ENCODE measurements at places on chromosomes 11 and 22.

GRCh38 chr11:118908901-118909618 lies 16.7 kb downstream of the BCL9L start:
- no peak for DNase-seq

DNA sequence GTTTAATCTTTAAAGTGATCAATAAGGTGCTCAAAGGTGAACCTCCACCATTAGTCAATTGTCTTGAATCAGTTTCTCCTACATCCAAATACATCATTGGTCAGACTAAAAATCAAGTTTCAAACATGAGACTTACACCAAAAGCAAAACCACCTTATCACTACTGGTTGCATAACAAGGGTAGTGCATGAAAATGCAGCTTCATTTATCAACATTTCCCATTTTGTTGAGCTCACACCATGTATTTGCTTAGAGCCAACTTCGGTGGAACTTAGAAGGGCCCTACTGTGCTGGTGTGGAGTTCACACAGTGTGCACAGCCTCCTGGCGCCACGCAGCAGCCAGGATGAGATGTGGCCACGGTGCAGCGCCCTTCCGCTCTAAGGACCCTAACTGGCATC lies 23.1 kb upstream of the PHLDA2 start:
- no peak for DNase-seq

- no peak for DNase-seq
Observed at GRCh38 chr11:64566042-64566914, 24.7 kb upstream of the SLC22A12 start.

GRCh38 chr11:20289732-20290131 lies 73.8 kb upstream of the HTATIP2 start:
- no peak for DNase-seq

DNA sequence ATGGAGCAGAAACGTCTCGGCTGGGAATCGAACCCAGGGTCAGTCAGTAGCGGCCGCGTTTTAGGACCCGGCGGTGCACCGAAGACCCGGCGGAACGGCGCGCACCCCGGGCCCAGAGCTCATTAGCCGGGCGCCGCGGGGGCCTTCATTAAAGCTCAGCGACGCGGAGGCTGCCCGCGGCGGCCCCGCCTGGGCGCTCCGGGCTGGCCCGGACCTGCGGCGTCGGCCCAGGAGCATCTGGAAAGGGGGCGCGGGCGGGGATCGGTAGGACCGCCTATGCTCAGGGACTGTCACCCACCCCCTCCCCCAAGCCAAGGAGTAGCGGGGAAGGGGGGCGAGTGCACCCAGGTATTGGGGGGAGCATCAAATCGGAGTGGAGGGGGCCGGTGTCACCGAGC lies 52.2 kb downstream of the CYTH4 start:
- no peak for DNase-seq

DNA sequence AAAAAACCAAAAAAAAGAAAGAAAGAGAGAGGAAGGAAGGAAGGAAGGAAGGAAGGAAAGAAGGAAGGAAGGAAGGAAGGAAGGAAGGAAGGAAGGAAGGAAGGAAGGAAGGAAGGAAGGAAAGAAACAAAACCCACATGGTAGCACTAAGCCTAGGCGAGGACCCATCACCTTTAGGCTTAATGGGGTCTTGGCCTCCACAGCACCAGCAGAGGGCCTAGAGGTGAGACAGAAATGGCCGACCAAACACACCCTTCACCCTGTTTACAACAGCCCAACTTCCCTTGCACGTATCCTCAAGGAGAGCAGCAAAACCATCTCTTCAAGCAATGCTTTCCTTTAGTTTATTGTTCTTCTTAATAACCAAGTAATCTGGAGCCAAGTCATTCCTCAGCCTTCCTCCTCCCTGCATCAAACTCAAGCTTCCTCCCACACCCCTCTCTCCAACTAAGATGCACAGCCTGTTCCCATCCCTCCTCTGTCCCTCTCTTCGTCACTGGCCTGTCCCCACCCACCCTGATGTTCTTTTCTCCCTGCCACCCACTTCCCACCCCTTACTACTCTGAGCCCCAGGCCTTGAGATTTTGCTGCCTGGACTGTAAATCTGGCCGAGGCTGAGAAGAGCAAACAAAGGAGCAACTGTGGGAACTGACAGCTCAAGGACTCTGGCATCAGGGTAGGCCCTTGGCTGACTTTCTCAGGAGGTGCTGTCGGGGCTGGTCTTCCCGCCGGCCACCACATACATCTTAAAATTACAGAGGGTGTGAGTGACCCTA lies 26.0 kb downstream of the POU2AF1 start:
- DNase-seq: no peak

GRCh38 chr11:86999859-87000753 lies 37.6 kb upstream of the TMEM135 start:
- no peak for DNase-seq

- no peak for DNase-seq
Observed at GRCh38 chr11:27933992-27934829, 173.7 kb downstream of the KIF18A start.

GRCh38 chr11:10288881-10289764 lies 4.9 kb downstream of the SBF2 start:
- DNase-seq: no peak

DNA sequence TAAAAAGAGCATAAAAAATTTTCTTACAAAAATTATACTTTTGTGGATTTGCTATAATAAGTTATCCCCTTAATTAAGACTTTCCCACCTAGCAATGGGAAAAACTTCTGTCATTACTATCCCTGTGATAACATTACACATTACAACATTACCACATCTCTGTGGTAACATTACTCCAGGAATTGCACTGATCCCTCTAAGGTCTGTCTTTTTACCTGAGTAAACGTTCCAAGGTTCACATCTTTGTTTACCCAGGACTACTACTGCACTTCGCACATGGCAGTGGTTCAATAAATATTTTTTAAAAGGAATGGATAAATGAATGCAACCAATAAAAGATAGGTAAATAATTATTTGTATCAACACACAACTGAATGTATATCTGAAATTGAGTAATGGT lies 92.4 kb upstream of the NOX4 start:
- no peak for DNase-seq

DNA sequence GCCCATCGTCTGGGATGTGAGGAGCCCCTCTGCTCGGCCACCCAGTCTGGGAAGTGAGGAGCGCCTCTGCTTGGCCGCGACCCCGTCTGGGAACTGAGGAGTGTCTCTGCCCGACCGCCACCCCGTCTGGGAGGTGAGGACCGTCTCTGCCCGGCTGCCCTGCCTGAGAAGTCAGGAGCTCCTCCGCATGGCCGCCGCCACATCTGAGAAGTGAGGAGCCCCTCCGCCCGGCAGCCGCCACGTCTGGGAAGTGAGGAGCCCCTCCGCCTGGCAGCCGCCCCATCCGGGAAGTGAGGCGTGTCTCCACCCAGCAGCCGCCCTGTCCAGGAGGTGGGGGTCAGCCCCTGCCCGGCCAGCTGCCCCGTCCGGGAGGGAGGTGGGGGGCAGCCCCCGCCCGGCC lies 5.8 kb upstream of the OR5M8 start:
- DNase-seq: no peak

DNA sequence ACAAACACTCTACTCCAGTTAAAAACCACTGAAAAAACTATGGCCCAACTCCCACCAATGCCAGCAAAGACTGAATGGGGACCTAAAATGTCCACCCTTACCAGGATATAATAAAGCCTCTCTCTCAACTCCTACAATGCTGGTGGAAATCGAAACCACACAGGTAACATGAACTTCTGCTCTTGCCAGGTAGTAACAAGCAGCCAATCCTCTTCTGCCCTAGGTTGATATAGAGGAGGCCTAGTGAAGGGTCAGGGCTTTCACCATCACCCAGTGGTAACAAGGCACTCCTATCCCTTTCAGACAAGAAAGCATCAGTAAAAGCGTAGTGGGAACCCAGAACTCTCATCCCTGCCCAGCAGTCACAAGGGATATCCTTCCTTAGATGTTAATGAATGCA lies 22.6 kb downstream of the DCUN1D5 start:
- DNase-seq: no peak

GRCh38 chr11:6646576-6646917 lies 9.1 kb downstream of the DCHS1 start:
- no peak for DNase-seq

DNA sequence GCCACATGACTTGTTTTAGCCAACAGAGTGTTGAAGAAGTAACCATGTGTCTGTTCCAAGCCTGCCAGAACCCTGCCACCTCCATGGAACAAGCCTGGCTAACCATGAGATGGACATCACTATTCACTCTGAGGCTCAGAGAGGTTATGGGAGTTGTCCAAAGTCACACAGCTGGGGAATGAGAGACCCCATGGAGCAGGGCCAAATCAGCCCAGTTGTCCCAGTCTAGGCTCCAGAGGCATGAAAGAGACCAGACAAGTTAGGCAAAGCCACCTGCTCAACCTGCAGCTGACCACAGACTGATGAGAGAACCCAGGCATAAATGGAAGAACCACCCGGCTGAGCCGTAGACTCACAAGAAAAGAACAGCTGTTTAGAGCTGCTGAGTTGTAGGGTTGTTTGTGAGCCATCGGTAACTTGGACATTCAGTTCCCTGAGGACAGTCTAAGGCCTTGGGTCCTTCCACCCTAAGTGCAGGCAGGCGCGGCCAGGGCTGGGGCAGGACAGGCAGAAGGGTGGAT lies 74.7 kb upstream of the PHF21B start:
- DNase-seq: no peak

DNA sequence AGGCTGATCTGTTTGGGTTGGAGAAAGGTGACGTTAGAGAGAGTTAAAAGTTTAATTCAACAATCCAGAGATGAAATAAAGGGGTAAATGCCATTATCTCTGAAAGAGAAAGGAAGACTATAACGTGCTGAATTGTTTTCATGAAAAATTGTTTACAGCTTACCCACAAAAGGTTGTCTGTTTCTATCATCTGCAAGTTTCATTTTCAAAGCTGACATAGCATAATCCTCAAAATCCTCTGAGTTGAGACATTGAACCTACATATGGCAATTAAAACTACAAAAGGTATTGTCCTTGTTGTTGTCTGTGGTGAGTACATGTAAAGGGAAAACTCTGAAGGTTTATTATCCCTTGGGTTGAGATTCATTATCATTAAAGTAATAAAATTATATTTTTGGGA lies 569.9 kb downstream of the LUZP2 start:
- no peak for DNase-seq

DNA sequence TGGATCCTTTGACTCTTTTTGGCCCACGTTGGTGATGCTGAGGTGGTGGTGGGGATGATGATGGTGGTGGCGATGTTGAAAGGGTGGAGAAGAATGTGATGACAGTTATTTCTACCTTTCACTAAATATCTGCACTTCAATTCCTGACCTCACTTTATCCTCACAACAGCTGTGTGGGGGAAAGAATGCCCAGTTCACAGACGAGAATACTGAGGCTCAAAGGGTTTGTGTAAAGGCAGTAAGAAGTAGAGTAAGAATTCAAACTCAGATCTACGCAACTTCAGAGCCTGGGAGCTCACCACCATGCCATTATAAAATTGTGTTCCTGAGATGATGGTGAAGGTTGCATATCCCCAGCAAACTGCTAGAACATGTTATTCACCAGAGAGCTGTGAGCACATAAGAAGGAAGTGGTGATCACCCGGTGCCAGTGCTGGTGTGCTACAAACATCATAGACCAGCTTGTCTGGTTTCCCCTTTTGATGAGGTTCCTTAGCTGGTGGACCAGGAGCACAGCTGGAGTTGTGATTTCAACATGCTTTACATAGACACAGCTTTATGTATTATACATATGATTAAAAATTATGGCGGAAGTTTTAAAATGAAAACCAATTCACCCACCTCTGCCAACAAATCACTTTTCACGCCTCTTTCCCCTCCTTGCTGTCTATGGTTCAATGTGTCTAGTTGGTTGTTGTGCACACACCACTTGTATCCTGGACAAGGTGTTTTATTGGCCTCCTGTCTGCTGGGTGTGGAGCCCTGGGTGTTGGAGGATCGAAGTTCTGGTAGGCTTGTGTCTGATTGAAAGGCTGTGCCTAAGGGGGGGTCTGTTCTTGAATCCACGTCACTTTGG lies 6.2 kb downstream of the ST14 start:
- no peak for DNase-seq

DNA sequence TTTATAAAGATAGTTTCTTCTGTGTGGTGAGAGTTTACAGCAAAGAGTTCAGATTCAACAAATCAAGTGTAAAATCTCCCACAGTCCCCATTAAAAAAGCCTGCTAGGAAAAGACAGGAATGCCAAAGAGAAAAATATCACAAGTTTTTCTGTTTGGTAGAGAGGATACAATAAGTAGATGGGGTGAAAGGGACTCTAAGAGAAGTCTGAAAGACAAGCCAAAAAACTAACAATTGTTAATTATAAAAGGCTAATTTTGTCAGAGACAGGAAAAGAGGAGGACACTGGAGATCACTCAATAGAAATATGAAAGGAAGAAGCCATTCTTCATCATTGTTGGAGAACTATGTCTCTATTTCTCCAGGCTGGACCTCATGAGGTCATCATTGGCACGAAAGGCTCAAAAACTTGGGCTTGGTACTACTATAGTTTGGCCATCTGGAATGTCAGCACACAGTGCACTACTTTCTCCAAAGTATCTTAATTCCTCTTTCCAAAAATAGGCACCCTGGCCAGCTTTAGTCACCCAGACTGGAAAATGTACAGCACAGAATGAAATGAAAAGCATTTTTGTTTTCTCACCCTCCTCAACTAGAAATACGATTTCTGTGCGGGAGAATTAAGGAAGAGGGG lies 531 bp upstream of the SOX6 start:
- DNase-seq: no peak

DNA sequence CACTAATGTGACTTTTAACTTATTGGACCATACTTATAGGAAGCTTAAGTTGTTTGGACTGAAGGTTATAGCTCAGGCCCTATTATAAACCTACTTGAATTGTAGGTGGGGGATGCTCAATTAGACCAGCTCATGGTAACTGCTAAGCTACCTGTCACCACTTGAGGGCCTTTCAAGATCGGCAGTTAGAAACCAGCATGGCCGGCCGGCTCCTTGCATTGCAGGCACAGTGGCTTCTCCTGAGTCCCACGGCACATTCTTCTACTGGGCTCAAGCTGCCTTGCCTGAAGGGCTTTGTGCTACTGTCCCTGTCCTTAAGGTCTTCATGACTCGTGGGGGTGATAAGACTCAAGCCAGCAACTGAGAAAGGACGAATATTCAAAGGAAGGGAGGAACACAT lies 70.8 kb downstream of the TBC1D22A start:
- DNase-seq: no peak

GRCh38 chr11:118653684-118654390 lies 25.6 kb downstream of the TREH start:
- DNase-seq: no peak

GRCh38 chr11:38481391-38481790 lies 1883.4 kb upstream of the RAG2 start:
- no peak for DNase-seq

Measured in stimulated activated CD4-positive, alpha-beta T cell treated with anti-CD3 and anti-CD28 coated beads, Interleukin-1b, Interleukin-23, amount 100 ng/mL, for 1 hour (primary cell).